Foreskin keratinocyte (primary cell): ENCODE measurements at places on chromosomes 7 and 10. TPM values are rescaled to one million over a fixed set of nuclear protein-coding genes. Genes with fewer than 3 reads are reported as not detected.

LIPK gene
- polyA plus RNA-seq, result not detected in 2 replicates

GRCh38 chr10:81367132-81367531 is 507.9 kb upstream of the NRG3 start:
- no peak for DNase-seq

DNAH11 gene
- under 0.01 TPM in 1 of 2 replicates, not detected in the other for polyA plus RNA-seq

- no peak for DNase-seq
These were observed 1.0 kb downstream of the CRPPA start for GRCh38 chr7:16420329-16420648.

COL1A2 gene
- 0.37 and 1.4 TPM in 2 replicates for polyA plus RNA-seq

GRCh38 chr10:17838080-17838648 is 29.0 kb downstream of the MRC1 start:
- no peak for DNase-seq

- no peak for DNase-seq
These were observed 20.5 kb downstream of the TAS2R40 start for GRCh38 chr7:143242306-143242705.

H2BK1 gene
- not detected in 2 replicates for polyA plus RNA-seq

DNA sequence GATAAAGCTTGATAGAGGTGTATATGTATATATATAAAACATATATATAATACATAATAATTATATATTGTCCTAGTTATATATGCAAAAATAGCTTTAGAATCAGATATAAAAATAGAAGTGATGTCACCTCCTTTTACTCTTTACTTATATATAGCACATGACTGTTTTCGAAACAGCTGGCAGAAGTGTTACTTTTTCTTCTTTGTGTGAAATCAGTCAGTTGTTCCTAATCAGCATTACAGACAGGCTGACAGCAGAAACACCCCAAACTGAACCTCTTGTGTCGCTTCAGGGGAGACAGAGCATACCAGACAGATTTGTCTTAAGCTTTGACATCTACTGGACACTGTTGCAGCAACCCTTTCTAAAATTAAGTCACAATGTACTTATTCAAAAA is 684.9 kb upstream of the CELF2 start:
- DNase-seq, result no peak

- DNase-seq, result no peak
These were observed 24.5 kb downstream of the HHEX start for GRCh38 chr10:92714152-92714845.

- no peak for DNase-seq
These were observed 43.0 kb downstream of the VSTM4 start for GRCh38 chr10:49072166-49072885.

- DNase-seq, result peak; percentile 87
These were observed 35.9 kb upstream of the SFTPD start for GRCh38 chr10:79984851-79985250.

FAM200A gene
- polyA plus RNA-seq, result 3.2 and 3.6 TPM in 2 replicates

NPSR1 gene
- polyA plus RNA-seq, result not detected in 2 replicates

GRCh38 chr7:45073031-45073785 is 15.6 kb downstream of the NACAD start:
- no peak for DNase-seq

- no peak for DNase-seq
These were observed 90.0 kb downstream of the FOXP2 start for GRCh38 chr7:114504586-114504985.

MYL10 gene
- polyA plus RNA-seq, result not detected in 2 replicates

GRCh38 chr10:16381083-16381482 is 55.7 kb upstream of the PTER start:
- peak; percentile 35 for DNase-seq

GRCh38 chr10:3408603-3409365 is 236.2 kb upstream of the PITRM1 start:
- no peak for DNase-seq
